Stimulated activated naive CD4-positive, alpha-beta T cell (primary cell): ENCODE measurements at places on chromosomes 2 and 18.

DNA sequence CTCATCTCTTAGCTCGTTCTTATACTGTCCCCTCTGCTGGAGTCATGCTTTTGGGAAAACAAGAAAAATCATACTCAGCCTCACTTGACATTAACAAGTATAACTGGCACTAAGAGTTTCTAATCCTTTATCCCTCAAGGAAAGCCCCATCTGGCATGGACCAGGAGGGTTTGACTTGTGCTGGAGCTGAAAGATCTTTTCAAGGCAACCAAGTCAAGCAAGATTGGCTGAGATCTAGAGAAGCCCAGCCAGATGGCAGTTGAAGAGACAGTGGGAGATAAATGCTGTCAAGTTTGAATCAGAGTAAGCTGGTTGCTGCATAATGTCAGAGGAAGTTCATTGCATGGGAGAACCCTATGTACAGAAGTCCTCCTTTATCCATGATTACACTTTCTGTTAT, 336.5 kb upstream of the LRP1B start:
- DNase-seq = no peak

GRCh38 chr2:161273038-161273760, 35.0 kb upstream of the PSMD14 start:
- DNase-seq = peak; percentile 72

GRCh38 chr2:207434899-207435465, 94.8 kb upstream of the CREB1 start:
- DNase-seq = no peak

- no peak for DNase-seq
Measured at GRCh38 chr2:235390108-235390815, 103.6 kb upstream of the AGAP1 start.

- DNase-seq = no peak
Measured at GRCh38 chr18:54712306-54712705, 116.0 kb upstream of the RAB27B start.

- DNase-seq = no peak
Measured at GRCh38 chr2:74816540-74817303, 17.2 kb upstream of the HK2 start.

DNA sequence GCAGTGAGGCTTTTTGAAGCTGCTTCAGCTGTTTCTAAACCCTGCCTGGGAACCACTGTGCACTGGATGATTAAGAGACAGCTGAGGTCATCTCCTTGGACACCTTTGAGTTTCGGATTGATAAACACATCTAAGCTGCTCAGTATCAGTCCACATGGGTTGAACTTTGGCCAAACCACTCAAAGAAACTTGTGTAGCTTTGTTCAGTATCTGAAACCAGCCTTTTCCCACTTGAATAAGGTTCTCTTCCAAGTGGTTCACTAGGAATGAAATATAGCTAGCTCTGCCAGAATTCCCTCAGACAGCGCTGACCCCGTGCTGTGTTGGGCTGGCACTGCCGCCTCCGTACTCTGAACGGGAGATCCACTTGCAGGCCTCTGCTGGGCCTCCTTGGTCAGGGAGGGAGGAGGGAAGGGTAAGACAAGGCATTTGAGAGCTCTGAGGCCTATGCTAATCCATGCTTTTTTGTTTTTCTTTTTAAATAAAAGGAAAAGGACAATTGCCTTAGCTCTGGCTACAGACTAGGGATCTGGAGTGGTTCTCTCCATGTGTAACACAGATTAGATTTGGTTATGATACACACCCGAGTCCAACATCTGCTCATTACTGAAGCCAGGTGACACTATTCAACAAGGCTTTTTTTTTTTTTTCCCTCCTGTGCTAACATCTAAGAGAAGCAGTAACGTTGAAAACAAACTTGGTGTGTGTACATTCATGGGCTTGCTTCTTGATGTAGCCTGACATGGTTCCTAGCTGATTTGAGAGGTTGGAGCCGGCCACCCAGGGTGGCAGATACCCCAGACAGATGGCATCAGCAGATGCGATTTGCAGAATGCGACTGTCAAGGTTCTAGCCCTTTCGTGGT, 67.7 kb downstream of the NCK2 start:
- no peak for DNase-seq

DNA sequence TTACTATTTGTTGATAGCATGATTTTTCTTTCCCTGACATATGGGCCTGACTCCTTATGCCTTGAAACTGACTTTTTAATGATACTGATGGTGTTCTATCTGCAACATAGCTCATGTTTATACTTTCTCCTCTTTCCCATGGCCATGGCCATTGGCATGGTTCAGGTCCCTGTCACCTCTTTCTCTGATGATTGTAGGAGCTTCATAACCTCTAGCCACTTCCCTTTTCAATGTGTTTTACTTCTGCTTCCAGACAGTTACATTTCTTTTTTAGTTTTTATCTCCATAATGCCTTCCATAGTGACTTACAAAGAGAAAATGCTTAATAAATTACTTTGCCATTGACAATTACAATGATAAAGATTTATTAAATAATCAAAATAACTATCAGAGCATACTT, 177.9 kb upstream of the SETBP1 start:
- DNase-seq = no peak

GRCh38 chr2:107174171-107174570, 288.2 kb upstream of the ST6GAL2 start:
- no peak for DNase-seq

- no peak for DNase-seq
Measured at GRCh38 chr2:240419271-240419670, 16.2 kb upstream of the GPC1 start.

DNA sequence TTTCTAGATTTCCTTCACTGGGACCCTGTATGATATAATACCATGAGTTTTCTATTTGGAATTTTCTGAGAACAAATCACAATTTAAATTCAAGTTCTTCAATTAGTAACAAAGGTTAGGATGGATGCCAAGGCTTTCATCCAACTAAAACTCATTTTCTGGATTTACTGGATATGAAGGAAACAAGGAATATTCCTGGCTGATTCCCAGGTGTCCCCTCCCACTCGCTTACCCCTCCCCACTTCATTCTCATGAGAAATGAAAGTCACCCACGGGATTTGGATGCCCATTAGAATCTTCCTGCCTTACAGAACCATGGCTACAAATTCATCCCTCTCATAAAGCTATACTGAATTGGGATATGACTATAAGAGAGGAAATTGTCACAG, 40.0 kb downstream of the RNU4ATAC start:
- no peak for DNase-seq

GRCh38 chr2:22290909-22291473, 1094.0 kb upstream of the KLHL29 start:
- DNase-seq = no peak

- DNase-seq = no peak
Measured at GRCh38 chr2:3460831-3461800, 58.2 kb downstream of the ADI1 start.

DNA sequence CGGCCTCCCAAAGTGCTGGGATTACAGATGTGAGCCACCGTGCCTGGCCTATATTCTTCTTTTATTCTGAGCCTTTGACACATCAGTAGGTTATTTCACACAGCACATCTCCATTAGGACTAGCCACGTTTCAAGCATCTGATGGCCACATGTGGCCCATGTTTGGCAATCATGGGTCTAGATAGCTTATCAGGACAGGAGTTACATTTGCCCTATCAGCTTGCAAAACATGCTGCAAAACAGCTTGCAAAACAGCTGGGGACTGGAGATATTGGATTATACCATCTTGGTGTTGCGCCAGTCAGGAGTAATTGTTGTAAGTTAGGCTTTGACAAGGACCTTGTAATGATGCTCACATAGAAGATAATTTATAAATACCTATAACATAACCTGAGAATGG, 94.9 kb downstream of the GBX2 start:
- no peak for DNase-seq

DNA sequence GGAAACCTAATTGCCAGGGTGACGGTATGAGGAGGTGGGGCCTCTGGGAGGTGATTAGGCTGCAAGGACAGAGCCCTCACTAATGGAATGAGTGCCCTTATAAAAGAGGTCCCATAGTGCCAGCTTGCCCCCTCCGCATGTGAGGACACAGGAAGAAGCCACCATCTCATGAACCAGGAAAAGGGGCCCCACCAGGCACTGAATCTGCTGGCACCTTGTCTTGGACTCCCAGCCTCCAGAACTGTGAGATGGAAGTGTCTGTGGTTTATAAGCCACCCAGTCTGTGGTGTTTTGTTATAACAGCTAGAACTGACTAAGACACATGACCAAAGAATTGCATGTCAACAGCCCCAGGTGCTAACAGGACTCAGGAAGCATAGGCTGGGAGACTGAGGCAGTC, 214.3 kb downstream of the MGAT5 start:
- DNase-seq = no peak

DNA sequence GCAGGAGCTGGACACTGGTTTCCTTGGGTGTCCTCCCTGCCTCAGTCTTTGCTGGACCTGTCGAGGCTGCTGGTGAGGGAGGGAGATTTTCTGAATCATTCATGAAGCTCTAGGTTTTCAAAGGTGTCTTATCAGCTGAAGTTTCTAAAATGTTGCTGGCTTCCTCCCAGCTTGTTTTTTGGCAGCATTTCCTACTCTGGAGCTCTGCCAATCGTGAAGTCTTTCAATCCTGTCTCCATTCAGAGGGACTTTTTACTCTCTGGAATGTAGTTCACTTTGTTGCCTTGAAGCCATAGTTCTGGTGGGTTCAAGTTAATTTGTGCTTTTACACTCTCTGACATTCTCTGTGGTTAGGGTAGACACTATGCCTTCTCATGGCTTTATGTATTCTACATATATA, 23.9 kb downstream of the SNTG2 start:
- DNase-seq = no peak

DNA sequence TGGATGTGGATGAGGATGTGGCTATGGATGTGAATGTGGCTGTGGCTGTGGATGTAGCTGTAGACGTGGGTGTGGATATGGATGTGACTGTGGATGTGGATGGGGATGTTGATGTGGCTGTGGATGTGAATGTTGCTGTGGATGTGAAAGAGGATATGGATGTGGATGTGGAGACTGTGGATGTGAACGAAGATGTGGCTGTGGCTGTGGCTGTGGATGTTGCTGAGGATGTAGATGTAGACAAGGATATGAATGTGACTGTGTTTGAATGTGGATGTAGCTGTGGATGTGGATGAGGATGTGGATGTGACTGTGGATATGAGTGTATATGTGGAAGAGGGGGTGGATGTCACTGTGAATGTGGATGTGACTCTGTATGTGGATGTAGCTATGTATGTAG, 884.6 kb upstream of the CHAC2 start:
- DNase-seq = no peak

DNA sequence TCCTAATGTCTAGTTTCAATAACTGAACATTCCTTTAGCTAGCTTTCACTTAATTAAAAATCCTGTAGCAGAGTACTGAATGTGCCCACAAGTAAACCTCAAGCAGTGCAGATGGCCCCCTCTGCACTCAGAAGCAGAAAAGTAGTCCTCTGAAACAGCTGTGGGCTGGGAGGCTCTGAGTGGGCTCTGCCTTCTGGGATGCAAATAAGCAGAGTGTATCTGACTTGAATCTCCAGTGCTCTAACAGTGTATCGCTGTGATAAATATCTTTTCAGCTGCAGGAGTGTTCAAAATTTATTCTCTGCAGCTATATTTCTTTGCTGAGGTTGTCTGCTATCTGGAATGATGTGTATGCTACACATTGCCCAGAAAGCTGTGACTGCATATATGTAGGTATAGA, 44.8 kb upstream of the SYT4 start:
- no peak for DNase-seq

- DNase-seq = no peak
Measured at GRCh38 chr2:165697748-165698443, 96.2 kb downstream of the GALNT3 start.

GRCh38 chr2:80852079-80852807, 547.7 kb upstream of the LRRTM1 start:
- no peak for DNase-seq

GRCh38 chr2:195984923-195985726, 83.5 kb downstream of the DNAH7 start:
- DNase-seq = no peak

- no peak for DNase-seq
Measured at GRCh38 chr2:1072250-1072649, 121.6 kb downstream of the SNTG2 start.

DNA sequence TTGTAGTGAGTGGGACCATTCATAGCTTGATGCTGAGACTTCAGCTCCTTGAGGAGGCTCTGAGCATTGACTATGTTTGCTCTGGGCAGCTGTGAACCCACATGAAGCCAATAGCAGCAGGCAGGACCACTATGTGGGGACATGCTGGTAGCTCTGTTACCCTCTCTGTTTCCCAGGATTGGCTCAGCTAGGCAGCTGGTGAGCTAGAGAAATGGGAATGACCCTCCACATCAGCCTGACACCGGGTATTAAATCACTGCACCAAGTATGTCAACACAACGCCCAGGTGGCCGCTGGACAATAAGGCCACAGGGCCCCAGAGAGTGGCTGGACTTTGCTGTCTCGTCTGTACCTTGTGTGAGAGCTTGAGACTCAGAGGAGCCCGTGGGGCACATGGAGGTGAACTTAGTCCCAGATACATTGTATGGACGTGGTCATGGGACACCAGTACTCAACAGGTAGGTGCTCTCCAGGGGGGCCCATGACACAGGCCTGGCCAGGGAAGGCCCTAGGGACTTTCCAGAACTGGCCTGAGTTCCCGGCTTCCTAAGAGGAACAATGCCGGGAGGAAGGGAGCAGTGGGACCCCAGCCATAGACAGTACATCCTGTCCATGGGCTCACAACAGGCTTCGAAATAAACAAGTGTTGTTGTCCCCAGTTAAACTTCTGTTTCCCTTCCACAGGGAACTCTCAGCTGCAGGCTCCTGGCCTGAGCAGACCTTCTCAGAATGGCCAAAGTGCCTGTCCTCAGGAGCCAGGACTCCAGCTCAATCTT, 35.2 kb downstream of the HS1BP3 start:
- no peak for DNase-seq

DNA sequence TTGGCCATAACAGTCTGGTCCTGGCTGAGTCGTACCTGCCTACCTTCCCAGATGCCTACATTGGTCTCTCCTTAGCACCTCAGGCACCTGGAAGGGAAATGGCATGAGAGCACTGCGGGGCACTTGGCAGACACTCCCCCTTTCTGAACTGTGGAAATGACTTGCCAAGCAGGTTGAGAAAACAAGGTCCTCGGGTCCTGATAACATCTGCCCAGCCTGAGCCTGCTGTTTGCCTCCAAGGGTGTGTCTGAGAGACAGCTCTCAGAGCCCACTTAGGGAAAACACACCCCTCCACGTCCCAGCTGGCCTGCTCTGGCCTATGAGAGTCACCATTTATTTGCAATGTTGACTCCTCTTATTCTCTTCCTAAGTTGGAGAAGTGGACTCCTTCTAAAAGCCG, 10.5 kb downstream of the FAM110C start:
- no peak for DNase-seq

GRCh38 chr2:235725016-235725489, 231.2 kb downstream of the AGAP1 start:
- no peak for DNase-seq

DNA sequence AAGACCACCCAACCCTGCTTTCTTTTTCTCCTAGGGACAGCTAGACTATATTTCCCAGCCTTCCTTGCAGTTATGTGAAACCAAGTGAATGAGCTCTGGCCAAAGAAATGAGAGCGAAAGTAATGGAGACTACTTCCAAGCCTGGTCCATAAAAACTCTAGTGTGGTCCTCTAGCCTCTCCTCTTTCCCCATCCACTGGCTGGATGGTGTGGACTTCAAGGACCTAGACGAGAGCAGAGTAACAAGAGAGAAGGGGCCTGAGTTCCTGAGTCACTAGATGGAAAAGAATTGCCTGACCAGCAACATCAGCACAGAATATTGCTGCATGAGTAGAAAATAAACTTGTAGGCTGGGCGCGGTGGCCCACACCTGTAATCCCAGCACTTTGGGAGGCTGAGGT, 2.9 kb upstream of the TMSB10 start:
- no peak for DNase-seq

GRCh38 chr18:65753520-65753919, 2.7 kb downstream of the CDH7 start:
- DNase-seq = no peak
